Activated CD8-positive, alpha-beta memory T cell treated with anti-CD3 and anti-CD28 coated beads, Interleukin-2, amount 10 ng/mL, durations not matched to agents 7 days and 5 days (primary cell): ENCODE measurements at places on chromosomes 5 and 9.

- H3K4me1 ChIP-seq = no peaks in the 10 kb centered on the region
- no peak overlapping the region for H3K27ac ChIP-seq
- no peaks in the 10 kb centered on the region for H3K36me3 ChIP-seq
- no peak overlapping the region for H3K4me3 ChIP-seq
These were observed 145.6 kb downstream of the LPAR1 start for GRCh38 chr9:110892689-110893088.

GRCh38 chr5:176878906-176879662 is 20.1 kb downstream of the HK3 start:
- H3K27ac ChIP-seq = no peak overlapping the region
- H3K36me3 ChIP-seq = no peaks in the 10 kb centered on the region
- no peak overlapping the region for H3K4me3 ChIP-seq
- no peak for DNase-seq

GRCh38 chr5:67996596-67996995 is 219.0 kb upstream of the PIK3R1 start:
- DNase-seq = no peak
- H3K27me3 ChIP-seq = peaks cover 14% of the 10 kb centered on the region
- H3K27ac ChIP-seq = no peak overlapping the region
- no peak overlapping the region for H3K4me3 ChIP-seq
- no peaks in the 10 kb centered on the region for H3K36me3 ChIP-seq
- no peaks in the 10 kb centered on the region for H3K4me1 ChIP-seq

DNA sequence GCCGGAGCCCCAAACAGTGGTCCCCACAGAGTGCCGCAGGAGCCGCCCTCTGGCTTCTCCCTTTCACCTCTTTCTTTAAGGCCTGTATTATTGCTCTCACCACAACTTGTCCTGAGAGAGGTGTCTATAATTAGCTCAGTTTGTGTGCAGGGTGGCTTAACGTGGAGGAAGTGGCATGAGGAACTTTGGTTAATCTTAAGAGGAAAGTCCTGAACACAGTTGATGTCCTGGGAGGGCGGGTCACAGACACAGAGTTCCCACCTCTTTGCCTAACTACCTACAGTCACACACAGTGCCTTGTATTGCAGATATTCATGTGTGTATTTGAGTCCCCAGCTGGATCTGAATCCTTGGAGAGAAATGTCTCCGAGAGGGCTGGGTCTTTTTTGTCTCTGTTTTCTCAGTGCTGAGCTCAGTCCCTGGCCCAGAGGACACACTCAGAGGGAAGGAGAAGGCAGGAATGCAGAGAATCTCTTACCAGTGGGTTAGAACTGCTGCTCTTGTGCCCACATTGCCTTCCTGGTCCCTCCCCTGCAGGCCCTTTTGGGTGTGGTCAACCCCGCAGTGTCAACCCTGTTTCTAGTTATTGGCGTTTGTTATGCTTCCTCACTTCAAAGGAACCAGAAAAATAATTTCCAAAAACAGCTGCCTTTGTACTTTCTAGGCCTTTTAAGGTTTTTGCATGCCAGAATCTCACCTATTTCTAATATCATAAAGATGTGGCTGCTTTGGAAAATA is 392.5 kb downstream of the KDM4C start:
- H3K36me3 ChIP-seq = peaks cover 5% of the 10 kb centered on the region
- no peak overlapping the region for H3K4me3 ChIP-seq
- DNase-seq = no peak
- H3K4me1 ChIP-seq = peaks cover 17% of the 10 kb centered on the region

- H3K36me3 ChIP-seq = peaks cover 41% of the 10 kb centered on the region
- peaks cover 3% of the 10 kb centered on the region for H3K27me3 ChIP-seq
- H3K27ac ChIP-seq = no peak overlapping the region
These were observed 139.4 kb upstream of the LMX1B start for GRCh38 chr9:126474206-126474765.

GRCh38 chr5:94618029-94618492 is 343 bp downstream of the KIAA0825 start:
- no peaks in the 10 kb centered on the region for H3K27me3 ChIP-seq
- peak overlapping the region; percentile 88 for H3K4me3 ChIP-seq
- peaks cover 54% of the 10 kb centered on the region for H3K4me1 ChIP-seq
- H3K36me3 ChIP-seq = peaks cover 6% of the 10 kb centered on the region
- H3K27ac ChIP-seq = peak overlapping the region; percentile 92

GRCh38 chr9:106980551-106981101 is 117.7 kb downstream of the ZNF462 start:
- H3K4me1 ChIP-seq = no peaks in the 10 kb centered on the region

DNA sequence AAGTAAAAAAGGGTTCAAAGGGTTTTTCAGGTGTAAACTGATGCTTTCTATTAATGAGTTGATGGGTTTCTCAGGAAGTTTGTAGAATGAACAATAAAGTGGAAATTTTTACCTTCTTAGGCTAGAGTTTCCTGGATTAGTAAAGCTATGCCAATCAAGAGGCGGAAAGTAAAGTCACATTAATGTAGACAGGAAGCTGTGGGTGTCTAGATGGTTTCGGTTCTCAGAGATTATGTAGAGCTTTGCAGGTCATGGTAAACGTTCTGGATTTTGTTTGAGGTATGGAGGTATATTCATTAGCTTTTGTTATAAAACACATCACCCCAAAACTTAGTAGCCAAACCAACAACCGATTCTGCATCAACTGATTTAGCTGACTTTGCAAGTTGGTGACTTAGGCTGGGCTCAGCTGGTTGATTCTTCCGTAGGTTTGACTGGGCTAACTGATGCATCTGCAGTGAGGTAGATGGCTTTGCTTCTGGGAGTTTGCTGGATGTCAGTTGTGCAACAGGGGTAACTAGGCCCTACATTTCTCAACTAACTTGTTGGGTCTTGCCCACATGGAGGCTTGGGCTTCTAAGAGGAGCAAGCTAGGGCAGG is 273.8 kb downstream of the MSX2 start:
- H3K4me3 ChIP-seq = no peak overlapping the region
- peaks cover 2% of the 10 kb centered on the region for H3K36me3 ChIP-seq
- H3K4me1 ChIP-seq = peaks cover 18% of the 10 kb centered on the region
- DNase-seq = no peak
- H3K27ac ChIP-seq = no peak overlapping the region

GRCh38 chr9:133133681-133134387 is 12.8 kb upstream of the RALGDS start:
- H3K27ac ChIP-seq = peak overlapping the region; percentile 99
- no peaks in the 10 kb centered on the region for H3K27me3 ChIP-seq
- H3K4me3 ChIP-seq = peak overlapping the region; percentile 44
- peak; percentile 97 for DNase-seq

- H3K4me1 ChIP-seq = peaks cover 4% of the 10 kb centered on the region
- H3K36me3 ChIP-seq = no peaks in the 10 kb centered on the region
- H3K27me3 ChIP-seq = peaks cover 5% of the 10 kb centered on the region
These were observed 146.2 kb downstream of the GOLPH3 start for GRCh38 chr5:32027717-32028458.

DNA sequence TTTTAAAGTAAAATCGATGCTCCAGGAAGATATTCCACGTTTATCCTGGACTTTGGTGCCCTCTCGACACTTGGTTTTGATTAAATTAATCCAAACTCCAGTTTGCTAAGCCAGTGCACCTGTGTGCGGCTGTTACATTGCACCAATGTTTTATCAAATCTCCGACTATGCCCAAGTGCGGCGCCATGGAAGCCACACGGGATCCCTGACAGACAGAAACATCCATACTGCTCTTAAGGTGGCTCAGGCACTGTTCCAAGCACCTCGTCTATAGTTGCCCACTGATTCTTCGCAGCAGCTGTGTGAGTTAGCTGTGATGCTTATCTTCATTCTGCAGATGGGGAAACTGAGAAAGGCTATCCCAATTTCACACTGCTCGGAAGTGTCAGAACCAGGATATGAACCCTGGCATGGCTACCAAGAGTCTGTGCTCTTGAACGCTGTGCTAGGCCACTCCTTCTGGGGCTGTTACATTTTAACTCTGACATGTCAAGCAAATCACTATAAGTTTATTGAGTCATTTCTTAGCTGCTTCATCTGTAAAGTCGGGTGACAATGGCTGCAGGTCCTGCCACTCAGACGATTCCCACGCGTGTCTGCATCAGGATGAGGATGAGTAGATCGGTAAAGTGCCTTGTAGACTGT is 113.0 kb downstream of the ADAMTS2 start:
- H3K4me3 ChIP-seq = no peak overlapping the region
- H3K36me3 ChIP-seq = no peaks in the 10 kb centered on the region
- no peaks in the 10 kb centered on the region for H3K27me3 ChIP-seq
- no peak overlapping the region for H3K27ac ChIP-seq
- no peak for DNase-seq
- no peaks in the 10 kb centered on the region for H3K4me1 ChIP-seq

DNA sequence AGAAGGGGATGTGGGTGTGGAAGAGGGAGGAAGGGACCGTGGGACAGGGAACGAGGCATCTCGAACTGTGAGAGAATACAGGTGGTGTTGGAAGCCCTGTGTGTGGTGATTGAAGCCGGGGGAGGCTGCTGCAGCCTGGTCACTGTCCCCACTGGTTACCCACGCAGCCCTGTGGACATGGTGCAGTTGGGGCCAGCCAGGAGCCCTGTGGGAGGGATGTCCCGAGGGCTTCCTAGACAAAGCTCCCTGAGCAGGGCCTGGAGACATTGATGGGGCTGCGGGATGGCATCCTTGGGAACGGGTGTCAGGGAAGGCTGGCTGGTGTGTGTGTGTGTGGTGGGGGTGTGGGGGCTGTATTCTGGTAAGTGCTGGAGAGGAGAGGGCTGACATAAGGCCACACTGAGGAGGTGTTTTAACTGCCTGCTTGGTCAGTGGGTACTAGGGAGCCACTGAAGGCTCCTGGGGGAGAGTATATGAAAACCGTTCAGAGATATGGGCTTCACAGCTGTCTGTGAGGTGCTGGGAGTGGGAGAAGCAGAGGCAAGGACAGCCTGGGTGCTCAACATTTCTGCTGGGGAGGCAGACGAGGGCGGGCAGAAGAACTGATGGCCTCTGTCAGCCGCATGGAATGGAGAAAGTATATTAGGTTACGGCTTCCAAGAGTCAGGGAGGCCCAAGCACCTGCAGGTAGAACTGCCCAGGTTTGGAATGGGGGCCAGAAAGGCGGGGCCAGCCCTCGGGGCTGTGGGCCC is 20.0 kb downstream of the WNK2 start:
- no peak overlapping the region for H3K27ac ChIP-seq
- H3K36me3 ChIP-seq = no peaks in the 10 kb centered on the region
- peaks cover 7% of the 10 kb centered on the region for H3K4me1 ChIP-seq
- DNase-seq = no peak

GRCh38 chr9:135216791-135217441 is 129.4 kb downstream of the OLFM1 start:
- peaks cover 3% of the 10 kb centered on the region for H3K27me3 ChIP-seq
- H3K36me3 ChIP-seq = no peaks in the 10 kb centered on the region
- no peak for DNase-seq

DNA sequence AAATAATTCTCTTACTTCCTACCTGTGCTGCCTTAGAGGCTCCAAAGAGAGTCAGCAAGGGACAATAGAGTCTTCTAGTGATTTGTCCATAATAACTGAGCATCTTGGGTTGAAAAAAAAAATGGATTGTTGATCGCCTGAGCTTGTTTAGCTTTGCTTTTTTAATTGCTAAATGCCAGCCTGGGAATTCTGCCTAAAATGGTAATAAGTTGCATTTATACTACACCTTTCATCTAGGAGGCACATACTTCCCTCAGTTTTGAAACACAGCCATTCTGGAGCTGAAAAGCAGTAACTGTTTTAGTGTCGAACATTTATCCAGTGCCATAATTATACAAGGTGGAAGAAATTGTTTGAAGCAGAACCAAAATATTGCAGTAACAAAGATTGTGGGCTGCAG is 421.3 kb downstream of the CAAP1 start:
- no peak overlapping the region for H3K4me3 ChIP-seq
- no peak for DNase-seq

DNA sequence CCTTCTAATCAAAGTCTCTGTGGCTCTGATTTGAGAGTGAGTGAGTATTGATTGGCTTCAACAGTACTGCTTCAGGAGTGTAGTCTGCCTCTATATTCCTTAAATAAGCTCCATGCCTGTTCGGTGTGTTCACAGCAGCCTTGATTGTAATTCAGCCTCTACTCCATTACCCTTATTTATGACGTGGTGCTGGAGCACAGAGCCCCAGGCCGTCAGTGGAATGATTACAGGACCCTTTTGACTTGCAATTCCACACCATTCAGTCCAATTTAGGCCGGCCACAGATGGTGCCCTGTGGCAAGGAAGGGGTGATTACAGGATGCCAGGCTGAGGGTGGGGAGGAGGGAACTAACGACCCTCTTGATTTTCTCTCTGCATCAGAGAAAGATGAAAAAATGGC is 110.3 kb downstream of the ASTN2 start:
- H3K27ac ChIP-seq = no peak overlapping the region
- H3K4me1 ChIP-seq = no peaks in the 10 kb centered on the region
- H3K27me3 ChIP-seq = no peaks in the 10 kb centered on the region

DNA sequence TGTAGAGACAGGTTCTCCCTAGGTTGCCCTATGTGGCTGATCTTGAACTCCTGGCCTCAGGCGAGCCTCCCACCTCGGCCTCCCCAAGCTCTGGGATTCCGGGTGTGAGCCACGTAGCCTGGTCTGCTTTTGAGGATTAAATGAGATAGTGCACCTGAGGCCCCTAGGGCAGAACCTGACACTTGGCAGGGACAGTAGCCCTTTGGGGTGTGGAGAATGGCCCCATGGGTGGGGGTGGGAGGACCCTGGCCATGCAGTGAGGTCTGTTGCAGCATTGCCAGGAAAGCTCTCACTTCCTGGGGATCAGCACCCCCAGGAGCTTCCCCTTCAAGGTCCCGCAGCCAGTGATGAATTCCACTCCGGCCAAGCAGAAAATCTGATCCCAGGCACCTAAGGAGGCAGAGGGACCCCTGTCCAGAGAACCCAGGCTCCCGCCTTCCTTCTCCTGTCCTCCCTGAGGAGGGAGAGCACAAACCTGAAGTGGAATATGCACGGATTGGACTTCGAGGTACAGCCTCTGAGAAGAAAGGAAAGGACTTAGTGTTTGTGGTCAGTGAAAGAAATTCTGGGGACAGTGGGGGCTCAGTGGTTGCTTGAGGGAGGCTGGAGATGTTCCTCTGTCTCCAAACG is 73.9 kb upstream of the UNC5A start:
- no peaks in the 10 kb centered on the region for H3K36me3 ChIP-seq
- H3K4me3 ChIP-seq = no peak overlapping the region
- peaks cover 51% of the 10 kb centered on the region for H3K27me3 ChIP-seq
- no peak overlapping the region for H3K27ac ChIP-seq
- H3K4me1 ChIP-seq = no peaks in the 10 kb centered on the region

- no peak overlapping the region for H3K27ac ChIP-seq
- no peaks in the 10 kb centered on the region for H3K27me3 ChIP-seq
- no peaks in the 10 kb centered on the region for H3K4me1 ChIP-seq
- DNase-seq = no peak
These were observed 312.8 kb downstream of the SEMA5A start for GRCh38 chr5:9233035-9233434.

DNA sequence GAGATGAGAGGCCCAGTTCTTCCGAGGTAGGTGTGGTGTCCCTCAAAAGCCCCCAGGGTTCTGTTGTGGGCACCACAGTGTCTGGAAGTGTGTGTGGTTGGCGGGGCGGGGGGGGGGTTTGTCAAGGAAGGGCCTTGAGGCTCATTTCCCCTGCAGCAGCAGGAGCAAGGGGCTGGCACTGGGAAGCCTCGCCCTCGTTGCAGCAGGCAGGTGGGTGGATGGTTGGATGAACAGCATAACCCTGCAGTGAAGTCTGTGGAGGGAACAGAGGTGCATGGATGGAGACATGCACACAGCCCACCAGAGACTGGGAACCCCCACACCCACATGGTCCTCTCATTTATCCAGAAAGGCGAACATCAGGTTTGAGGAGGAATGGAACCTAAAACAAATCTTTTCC is 2.0 kb upstream of the SPATA31E1 start:
- H3K27ac ChIP-seq = no peak overlapping the region
- H3K36me3 ChIP-seq = no peaks in the 10 kb centered on the region
- H3K4me1 ChIP-seq = no peaks in the 10 kb centered on the region
- DNase-seq = no peak

GRCh38 chr5:137082951-137083350 is 416.2 kb downstream of the SPOCK1 start:
- H3K27ac ChIP-seq = no peak overlapping the region
- no peak for DNase-seq
- no peak overlapping the region for H3K4me3 ChIP-seq
